ENCODE measurements at places on chromosomes 6 and 20.

GRCh38 chr6:121222656-121223055 lies 111.6 kb downstream of the TBC1D32 start:
- DNase-seq: peak; percentile 62

DNA sequence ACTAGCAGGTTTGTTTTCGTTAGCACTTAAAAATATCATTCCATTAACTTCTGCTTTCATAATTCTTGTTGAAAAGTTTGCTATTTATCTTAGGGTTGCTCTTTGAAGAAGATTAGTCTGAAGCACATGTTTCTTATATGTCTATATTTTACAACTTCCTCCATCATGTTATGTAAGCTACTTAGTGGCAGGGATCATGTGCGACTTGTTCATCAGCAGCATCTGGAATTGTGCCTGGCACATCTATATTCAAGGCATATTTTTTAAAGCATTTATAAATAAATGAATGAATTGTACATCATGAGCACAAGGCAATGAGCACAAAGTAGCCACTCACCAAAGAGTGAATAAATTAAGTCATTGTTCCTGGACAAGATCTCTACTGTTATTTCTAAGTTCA lies 187.2 kb upstream of the COL21A1 start:
- DNase-seq: no peak

DNA sequence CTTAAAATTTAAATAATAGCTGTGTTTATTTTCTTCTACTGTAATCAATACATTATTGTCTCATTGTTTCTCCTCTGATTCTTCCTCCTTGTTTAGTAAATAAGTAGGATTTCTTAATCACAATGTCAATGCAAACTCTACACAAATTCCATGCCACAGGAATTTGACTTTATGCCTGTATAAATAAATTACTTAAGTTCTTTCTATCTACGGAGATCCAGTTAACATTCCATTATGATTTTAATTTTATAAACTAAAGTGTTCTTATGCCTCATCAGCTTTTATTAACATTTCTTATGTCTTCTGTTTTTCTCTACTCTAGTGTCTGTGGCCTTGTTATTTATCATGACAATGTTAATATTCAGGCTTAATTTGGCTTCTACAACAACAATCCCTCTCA lies 1169.2 kb downstream of the GRIK2 start:
- DNase-seq: no peak

GRCh38 chr6:134198093-134198492 lies 119.8 kb downstream of the SGK1 start:
- peak; percentile 8 for DNase-seq

GRCh38 chr20:13613917-13614316 lies 24.8 kb downstream of the TASP1 start:
- peak; percentile 48 for DNase-seq

GRCh38 chr20:62921119-62921687 lies 5.1 kb downstream of the DIDO1 start:
- peak; percentile 43 for DNase-seq

GRCh38 chr20:17615645-17616479 lies 46.0 kb downstream of the DSTN start:
- DNase-seq: no peak

- no peak for DNase-seq
Observed at GRCh38 chr20:37236462-37236861, 25.2 kb downstream of the GHRH start.

GRCh38 chr20:53857723-53858236 lies 212.6 kb downstream of the BCAS1 start:
- DNase-seq: no peak

DNA sequence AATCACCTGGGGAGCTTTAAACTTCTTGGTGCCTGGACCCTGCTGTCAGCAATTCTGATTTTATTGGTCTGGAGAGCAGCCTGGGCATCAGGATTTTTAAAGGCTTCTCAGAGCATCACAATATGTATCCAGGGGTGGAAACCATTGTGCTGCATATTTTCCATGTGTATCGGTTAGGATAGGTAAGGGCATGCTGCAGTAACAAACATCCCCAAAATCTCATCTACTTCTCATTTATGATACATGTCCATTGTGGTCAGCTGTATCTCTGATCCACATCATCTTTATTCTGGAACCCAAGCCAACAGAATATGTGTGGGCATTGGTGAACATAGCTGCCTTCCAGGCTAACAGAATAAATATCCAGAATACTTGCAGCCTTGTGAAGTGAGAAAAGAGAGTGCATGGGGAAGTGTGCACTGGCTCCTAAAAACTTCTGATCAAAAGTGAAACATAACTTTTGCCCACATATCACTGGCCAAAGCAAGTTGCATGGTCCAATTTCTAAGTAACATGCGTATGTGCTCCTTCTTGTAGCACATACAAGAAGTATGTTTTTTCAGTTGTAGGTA lies 215.1 kb downstream of the ZMYND8 start:
- DNase-seq: no peak

DNA sequence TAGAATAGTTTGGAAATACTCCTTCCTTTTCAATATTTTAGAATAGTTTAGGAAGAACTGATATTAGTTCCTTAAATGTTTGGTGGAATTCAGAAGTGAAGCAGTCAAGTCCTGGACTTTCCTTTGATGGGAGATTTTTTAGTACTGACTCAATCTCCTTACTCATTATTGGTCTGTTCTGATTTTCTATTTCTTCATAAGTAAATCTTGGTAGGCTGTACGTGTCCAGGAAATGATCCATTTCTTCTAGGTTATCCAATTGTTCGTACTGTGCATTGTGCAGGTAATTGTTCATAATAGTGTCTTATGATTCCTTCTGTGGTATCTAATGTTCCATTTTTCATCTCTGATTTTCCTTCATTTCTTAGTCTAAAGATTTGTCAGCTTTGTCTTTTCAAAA lies 138.9 kb downstream of the SYCP2 start:
- no peak for DNase-seq

GRCh38 chr6:96899451-96899998 lies 1.8 kb upstream of the NDUFAF4 start:
- no peak for DNase-seq

- DNase-seq: no peak
Observed at GRCh38 chr20:11467436-11467835, 450.3 kb upstream of the BTBD3 start.

DNA sequence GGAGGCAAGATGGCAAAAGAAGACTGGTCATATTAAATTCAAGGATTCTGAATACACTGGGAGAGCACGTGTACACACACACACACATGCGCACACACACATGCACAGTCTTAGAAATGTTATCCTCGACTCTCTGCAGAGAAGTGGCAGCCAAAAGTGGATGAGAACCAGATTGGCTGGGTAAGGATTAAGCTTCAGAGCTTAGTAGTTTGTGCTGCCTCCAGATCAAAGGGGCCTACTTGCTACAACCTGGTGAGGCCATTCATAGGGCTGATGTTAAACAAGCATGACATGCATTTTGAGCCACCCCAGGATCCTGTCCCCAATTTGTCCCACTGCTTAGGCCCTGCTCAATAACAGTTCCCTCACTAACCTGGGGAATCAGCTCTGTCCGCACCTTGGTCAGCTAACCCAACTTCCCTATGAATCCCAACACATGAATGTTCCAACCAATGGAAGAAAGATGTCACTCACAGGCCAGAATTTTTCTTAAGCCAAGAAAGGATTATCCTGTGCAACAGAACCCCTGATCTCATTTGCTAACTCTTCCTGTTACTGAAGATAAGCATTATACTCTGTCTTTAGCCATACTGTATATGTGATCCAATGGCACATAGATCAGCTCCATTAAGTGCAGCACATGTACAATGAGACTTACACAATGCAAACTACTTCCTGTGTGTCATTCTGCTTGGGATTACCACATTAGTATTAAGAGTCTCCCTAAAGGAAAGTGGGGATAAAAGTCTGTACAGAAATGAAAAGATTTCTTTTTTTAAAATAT lies 31.0 kb downstream of the TOMM6 start:
- no peak for DNase-seq

GRCh38 chr20:57882451-57883161 lies 172.8 kb upstream of the PMEPA1 start:
- peak; percentile 31 for DNase-seq

- no peak for DNase-seq
Observed at GRCh38 chr6:10140824-10141223, 274.1 kb downstream of the TFAP2A start.

DNA sequence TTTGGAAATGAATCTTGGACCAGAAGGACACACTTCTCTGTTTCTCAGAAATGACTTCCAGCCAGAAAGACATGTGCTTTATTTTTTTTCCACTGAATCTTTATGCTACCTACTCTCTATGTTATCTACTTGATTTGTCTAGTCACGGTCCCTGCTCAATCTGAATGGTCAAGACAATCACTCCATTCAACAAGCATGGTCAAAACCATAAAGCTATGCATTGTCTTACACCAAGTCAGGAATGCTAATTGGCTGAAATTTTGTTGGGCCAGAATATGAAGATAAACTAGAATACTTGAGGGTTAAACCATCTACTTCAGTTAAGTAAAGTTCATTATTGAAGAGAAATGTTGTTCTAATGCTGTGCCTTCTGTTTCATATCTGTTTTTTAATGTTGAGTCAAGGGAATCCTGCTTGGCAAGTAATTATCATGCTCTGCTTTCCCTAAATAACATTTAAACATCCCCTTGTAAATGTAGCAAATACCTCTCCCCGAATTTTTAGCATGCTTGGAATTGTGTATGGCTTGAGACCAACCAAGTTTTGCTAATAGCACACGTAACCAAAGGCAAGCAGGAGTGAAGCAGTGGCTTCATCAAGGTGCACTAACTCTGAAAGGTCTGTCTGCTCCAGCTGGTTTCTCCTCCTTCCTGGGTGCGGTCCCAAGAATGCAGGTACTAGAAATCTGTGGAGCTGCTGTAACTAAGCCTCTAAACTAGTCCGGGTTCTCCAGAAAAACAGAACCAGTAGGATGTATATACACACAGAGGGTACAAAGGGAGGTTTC lies 190.3 kb upstream of the CDYL start:
- no peak for DNase-seq

DNA sequence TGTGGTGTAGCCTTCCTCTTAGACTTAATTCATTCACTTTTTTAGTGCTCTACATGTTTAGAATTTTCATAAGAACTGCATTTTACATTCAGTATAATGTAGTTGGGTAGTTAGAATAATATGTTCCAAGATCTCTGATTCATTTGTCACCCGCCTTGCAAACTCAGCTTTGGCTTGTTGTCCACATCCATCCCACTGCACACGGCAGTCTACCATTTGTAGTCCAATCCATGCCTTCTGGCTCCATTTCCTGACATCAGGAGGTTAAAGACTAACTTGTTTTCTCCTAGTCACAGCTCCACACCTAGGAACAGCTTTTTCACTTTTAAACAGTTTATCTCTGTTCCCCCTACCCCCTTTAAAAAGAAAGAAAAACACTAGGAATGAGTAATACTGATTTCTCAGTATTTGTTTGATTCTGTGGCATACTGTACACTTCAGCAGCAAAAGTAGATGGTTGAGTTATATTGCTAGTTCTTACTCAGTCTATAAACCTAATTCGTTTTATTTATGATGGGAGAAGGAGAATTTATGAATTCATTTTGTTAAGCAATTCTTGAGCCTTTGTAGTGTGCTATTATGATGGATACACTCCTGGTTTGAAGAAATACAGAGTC lies 180.9 kb downstream of the ARID1B start:
- no peak for DNase-seq

- DNase-seq: no peak
Observed at GRCh38 chr6:24536466-24536865, 41.7 kb downstream of the ALDH5A1 start.

DNA sequence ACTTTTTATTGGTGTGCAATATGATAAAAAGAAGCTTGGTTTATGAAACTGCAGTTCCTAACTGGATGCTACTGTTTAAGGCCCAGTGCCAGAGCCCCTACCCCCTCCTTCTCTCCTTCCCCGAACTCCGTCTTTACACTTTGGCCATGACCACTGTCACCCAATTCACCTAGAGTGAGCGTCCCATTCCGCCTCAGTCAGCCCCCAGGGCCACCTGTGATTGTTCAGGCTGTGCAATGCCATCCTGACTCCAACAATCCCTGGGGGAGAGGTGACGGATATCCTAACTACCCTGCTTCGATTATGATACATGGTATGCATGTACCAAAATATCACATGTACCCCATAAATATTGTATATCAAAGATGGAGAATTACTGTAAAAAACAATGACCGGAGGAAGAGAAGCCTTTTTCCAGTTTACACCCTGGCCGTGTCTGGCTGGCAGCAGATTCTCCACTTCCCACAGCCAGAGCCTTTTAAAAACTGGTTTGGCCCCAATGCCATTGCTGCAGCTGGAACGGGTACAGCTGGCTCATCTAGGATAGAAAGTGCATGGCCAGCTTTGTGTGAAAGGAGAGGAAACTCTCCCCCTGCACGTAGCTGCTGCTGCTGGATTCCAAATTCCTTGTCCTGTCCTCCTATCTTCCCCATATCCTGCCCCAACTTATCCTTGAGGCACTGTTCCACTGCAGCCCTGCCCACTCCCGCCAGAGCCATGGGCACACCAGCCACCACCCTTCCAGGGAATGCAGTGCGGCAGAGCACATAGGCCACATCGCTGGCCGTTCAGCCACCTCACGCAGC lies 99.7 kb downstream of the JPH2 start:
- no peak for DNase-seq

DNA sequence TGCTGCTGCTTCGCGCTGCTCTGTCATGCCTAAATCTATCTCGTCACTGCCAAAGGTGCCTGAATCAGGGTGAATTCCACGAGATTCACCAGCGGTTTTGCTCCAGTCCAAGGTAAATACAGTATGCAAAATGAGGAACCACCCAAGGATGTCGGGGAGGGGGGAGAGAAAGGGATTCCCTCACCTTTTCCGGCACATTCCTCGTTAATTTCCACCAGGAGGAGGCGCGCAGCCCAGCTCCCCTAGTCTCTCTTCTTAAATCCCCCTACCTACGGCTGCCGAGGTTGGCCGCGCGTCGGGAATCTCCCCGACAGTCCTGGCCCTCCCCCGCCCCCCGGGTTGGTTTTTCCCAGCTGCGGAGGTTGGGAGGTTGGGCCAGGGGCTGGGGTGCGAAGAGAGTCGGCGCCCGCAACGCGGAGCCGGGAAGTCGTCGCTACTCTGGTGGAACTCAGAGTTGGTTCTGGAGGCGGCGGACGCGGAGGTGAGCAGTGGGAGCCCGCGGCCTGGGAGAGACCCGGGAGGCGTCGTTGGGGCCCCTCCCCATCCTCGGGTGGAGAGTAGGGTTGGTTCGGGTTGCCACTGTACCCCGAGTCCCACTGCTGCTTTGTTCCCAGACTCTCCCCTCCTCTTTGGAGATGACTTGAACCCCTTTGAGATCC lies at the start of gene TPBG:
TSS of gene TPBG (plus strand) at position 390 of the 659 bp plus-strand sequence. CDS start 1,145 bp downstream, outside the sequence.
- peak; percentile 90 for DNase-seq

GRCh38 chr6:105949869-105950268 lies 136.3 kb upstream of the PRDM1 start:
- DNase-seq: no peak

All from fibroblast of skin of abdomen (primary cell).